ENCODE measurements at places on chromosomes 7 and 10.

DNA sequence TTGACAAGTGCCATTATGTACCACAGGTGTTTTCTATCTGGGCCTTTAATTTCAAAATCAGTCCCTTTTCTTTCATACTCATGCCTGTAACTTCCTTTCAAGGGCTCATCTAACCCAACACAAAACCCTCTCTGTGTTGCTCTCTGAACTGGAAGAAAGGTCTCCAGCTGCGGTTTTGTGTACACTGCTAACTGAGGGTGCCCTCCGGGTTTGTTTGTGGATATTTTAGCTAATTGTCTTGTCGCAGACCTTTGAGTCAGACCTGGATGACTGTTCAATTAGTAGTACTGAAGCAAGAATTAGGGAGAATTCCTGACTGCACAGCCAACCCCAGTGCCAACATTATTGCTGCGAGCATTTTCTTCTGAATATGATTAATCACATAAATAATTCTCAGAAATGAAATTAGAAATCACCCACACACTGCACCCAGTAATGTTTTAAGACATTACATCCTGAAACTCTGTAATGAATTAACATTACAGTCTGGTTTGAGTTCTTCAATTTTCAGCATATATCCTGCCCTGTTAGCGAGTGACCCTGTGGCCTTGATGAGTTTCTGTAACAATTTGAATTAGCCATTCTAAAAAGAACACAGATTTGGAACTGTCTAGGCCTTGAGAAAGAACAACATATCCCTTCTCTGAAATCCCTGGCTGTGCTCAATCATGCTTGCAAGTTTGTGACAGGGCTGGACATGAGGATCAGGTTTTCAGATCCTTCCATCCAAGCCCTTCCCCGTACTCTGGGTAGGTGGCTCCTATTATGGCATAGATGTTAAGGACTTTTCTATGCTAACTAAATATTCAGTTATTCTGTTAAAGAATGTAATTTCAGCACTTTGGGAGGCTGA lies 460.1 kb downstream of the PLXDC2 start:
- no peak for DNase-seq

GRCh38 chr10:80324086-80324485 lies 32.5 kb downstream of the DYDC1 start:
- DNase-seq = no peak

DNA sequence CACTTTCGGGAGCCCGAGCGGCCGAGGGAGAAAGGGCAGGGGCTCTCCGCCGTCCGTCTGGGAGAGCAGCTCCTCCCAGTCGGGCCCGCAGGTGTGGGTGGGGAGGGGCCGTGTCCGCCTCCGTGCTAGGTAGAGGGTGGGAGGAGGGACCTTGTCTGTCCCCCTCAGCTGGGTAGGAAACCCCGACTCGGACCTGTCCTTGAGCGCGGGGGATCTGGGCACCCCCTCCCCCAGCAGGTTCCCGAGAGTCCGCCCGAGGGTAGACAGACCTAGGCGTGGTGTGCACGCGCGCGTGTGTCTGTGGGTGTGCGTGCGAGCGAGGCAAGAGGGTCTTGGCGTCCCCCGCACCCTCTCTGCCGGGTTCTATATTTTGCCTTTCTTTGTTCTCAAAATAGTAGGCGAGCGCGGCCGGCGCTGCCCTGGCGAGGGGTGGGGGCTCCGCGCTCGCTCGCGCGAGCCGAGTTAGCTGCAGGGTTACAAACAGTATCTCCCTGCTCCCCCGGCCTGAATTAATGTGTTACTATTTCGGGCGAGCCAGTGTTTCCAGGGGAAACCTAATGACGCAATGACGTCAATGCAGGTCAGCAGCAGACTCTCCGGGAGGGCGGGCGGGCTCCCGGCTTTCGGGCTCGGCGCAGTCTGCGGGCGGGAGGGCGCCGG lies 73.9 kb upstream of the LEP start:
- no peak for DNase-seq

DNA sequence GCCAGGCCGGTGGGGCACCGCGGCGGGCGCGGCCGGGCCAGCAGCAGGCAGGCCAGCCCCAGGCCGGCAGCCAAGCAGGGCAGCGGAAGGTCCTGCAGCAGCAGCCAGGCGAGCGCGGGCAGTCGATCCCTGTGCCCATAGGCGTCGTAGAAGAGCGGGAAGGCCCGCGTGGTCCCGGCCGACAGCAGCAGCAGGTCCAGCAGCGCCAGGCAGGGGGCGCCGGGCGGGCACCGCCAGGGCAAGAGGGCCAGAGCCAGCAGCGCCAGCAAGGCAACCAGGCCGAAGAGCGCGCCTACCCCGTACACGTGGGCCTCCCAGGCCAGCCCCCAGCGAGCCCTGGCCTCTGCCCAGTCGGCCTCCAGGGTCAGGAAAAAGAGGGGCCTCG lies 8.4 kb upstream of the RBM28 start:
- no peak for DNase-seq

GRCh38 chr10:78899996-78900714 lies 168.6 kb upstream of the ZMIZ1 start:
- no peak for DNase-seq

- no peak for DNase-seq
These were observed 509.7 kb upstream of the AKR1E2 start for GRCh38 chr10:4316161-4316810.
